ENCODE measurements at places on chromosomes 1 and 21.

DNA sequence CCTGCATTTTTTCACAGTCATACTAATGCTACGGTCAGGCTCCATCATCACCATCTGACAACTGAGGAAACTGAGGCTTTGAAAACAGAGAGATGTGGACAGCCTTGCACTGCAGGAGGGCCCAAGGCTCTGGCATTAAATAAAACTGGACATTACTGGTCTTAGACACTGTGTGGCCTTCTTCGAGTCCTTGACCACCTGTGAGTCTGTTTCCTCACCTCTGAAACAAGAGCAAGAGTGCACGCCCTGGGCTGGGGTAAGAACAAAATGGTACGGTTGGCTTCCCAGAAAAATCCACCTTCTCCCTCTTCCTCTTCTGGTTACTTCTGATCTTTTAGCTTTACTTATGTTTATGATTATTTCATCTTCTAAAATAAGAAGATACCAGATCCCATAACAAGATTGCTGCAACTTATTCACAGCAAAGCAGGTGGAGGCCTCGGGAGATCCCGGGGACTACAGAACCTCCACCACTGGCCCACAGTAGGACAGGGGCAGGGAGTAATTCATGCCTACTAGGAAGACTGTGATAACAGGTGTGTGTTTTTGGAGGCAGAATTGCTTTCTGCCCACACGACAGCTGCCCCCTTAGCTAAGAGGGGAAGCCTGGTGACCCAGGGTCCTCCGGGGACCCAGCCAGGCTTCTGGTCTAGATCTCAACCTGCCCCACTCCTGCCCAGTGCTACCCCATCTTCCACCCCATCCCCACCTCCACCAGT is 156.4 kb upstream of the EDN2 start:
- DNase-seq, result no peak

DNA sequence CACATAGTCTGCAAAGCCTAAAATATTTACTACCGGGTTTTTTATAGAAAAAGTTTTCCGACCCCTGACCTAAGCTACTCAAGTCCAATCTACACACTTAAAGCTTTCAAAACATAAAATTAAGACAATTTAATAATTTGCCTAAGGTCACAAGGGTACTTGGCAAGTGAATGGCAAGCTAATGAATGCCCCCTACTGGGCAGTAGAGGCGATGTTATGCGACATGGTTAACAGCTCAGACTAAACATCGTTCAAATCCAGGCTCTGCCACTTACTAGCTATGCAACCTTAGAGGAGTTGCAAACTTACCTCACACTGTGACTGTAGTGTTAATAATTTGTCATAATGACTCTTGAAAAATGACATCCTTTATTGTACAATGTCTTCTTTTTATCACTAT is 317.2 kb upstream of the NFIA start:
- peak; percentile 54 for DNase-seq

GRCh38 chr1:111446546-111446945 is 2.5 kb downstream of the WDR77 start:
- DNase-seq, result no peak

DNA sequence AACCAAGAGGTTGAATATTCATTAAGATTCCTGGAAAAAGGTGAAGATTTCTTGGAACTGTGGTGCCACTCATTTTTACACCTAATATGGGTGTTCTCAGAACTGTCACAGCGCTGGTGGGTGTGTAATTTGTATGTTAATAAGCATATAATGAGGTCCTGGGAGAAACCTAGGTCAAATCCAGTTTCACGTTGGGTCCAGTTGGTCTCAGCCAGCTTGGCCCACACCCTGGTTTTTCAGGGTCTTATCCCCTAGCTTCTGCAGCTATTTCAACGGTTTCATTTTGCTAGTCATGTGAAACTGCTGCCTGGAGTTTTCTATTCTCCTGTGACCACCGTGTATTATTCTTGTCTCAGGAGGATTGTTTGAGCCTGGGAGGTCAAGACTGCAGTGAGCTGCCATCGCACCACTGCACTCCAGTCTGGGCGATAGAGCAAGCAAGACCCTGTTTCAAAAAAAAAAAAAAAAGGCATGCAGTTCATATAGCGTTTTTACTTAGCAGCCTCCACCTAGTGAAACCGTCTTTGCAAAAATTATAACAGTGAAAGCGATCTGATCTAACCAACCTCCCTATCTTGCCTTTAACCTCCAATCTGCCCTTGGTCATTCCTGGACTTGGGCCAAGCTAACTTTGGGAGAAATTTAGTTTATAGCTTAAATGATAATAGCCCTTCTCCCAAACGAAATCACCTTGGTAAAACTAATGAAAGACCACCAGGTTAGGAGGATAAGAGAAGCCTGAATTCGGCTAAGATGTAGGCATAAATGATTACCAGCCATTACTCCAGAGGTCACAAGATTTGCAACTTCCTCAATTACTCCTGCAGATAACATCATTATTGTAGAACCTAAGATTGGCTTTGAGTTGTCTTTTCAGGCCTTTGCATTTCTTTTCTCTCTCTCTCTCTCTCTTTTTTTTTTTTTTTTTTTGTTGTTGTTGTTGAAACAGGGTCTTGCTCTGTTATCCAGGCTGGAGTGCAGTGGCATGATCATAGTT is 44.0 kb downstream of the PTAFR start:
- no peak for DNase-seq

GRCh38 chr1:236868625-236869467 is 73.8 kb downstream of the MTR start:
- DNase-seq, result peak; percentile 36

DNA sequence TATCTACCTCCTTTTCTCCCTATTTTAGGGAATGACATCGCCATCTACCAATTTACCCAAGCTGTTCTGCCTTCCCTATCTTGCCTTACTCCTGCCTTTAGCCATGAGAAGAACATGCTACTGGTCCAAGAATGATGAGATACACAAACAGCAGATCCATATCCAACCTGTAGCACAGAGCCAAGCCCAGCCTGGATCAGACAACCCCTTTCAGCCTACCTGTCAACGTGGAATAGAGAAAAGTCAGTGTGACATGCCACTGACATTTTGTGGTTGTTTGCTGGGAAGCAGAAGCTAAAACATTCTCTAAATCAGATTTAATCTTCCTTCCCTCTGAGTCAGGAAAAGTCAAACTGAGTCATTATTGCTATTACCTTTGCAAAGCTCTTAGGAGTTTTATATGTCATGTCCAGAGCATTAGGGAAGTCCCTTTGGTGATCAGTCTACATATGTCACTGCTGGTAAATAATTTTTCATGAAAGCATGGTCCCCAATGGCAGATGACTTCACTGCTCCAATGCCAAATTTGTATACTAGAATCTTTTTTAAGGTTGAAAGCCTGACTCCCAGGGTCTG is 143.1 kb downstream of the TPR start:
- no peak for DNase-seq

GRCh38 chr1:211761400-211761799 is 69.2 kb downstream of the LPGAT1 start:
- no peak for DNase-seq

DNA sequence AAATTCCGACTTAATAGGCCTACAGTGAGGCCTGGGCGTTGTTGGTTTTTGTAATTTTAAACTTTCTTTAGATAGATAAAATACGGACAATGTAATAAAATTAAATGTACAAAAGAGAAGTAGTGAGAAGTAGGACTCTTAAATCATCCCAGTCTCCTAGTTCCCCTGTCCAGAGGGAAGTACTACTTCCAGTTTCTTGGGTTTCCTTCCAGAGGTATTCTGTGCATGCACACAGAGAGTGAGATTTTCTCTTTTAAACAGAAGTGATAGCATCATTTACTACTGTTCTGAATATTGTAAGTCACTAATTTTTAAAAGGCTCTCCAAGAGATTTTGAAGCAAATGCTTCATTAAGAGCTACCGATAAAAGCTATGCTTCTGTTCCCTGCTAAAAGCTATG is 7.2 kb upstream of the FNBP1L start:
- no peak for DNase-seq

- no peak for DNase-seq
Observed at GRCh38 chr1:204598319-204598969, 82.2 kb downstream of the MDM4 start.
